Endodermal cell (in vitro differentiated cells): ENCODE measurements at places on chromosomes 13 and 19.

DNA sequence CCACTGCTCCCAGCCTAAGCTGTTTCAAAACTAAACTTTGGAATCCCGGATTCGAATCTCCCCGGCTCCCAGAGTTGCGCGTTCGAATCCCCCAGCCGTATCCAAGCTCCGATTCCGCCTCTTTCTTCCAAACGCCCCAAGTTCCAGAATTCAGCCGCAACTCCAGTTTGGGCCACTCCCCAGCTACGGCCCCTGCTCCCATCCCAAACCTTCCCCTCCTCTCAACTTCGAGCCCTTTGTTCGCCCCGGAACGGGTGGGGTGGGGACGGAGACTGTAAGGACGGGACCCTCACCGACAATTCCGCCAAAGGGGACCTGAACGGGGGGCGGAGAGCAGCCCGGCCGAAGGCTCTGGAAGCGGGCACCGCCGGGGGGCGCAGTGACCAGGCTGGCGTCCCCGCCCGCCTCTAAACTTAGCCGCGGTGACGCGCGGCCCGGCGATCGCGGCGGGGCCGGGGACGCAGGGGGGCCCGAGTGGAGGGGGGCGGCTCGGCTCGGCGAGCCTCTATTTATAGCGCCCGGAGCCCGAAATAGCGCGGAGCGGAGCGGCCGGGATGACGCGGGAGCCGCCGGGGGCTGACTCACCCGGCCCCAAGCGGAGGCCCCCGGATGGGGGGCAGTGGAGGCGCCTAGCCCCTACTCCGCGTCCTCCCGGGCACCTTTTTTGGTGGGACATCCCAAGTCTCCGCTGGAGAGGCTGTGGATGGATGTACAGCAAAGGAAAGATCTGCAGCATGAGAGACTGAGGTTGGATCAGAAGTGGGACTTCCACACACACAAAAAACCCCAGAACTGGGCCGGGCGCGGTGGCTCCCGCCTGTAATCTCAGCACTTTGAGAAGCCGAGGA is 4.9 kb upstream of the ERCC1 start:
- DNase-seq = peak; percentile 88

GRCh38 chr19:29428071-29428470 is 97.7 kb upstream of the VSTM2B start:
- DNase-seq = no peak

- peak; percentile 31 for DNase-seq
Measured at GRCh38 chr19:39918183-39918651, 16.2 kb downstream of the FCGBP start.

- peak; percentile 84 for DNase-seq
Measured at GRCh38 chr19:1446713-1447481, 3.0 kb upstream of the APC2 start.

- peak; percentile 97 for DNase-seq
Measured at GRCh38 chr19:56393119-56394012, at the start of gene ZNF582. TSS of gene ZNF582 (minus strand) at chr19:56393534. CDS start at chr19:56391752, 1,782 bp downstream.

- no peak for DNase-seq
Measured at GRCh38 chr13:59442944-59443486, 720.7 kb downstream of the DIAPH3 start.

DNA sequence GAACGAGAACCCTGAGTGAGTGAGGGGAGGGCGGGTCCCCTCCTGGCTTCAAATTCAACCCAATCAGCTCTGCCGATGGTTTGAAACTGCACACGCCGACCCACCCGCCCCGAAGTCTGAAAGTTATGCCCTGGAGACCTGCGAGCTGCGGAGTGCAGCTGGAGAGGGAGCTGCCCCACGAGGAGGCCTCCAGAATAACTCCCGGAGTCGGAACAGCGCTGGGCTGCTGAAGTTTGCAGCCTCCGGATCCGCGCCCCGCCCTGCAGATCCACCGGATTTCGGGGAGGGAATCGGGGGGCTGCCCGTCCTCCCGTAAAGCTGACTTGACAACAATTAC is 7.0 kb downstream of the POU4F1 start:
- no peak for DNase-seq

GRCh38 chr19:46225558-46226004 is 4.0 kb upstream of the IGFL1 start:
- DNase-seq = peak; percentile 60

DNA sequence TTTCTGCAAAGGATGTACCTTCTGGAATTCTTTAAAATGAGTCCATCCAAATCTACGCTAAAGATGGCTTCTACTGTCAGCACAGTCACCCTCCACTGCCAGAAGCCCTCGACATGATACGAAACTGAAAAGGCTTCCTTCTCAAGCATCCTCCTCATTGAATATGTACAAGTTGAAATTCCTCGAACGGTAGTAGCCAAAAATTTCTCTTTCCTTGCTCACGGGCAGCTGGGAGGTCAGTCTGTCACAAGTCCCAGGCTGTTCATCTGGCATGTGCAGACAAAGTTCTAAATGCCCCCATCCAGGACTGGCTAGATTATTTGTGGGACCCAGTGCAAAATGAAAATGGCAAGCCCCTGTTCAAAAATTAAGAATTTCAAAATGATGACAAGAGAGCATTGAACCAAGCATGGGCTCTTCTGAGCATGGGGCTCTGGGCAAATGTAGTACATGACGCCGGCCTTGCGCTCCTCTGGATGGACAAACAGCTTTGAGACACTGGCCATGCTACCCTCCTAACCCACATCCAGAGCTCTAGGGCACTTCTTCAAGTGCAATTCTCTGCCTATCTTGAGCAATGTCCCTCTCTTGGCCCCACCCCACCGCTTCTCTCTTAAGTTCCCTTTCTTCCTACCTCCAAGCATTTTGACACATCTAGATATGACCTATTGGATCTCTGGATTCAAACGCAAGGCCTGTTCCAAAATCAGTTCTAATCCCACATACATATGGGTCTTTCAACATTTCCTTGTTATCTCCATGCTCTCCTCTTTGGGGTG is 78.9 kb upstream of the FLT1 start:
- DNase-seq = no peak

- DNase-seq = no peak
Measured at GRCh38 chr19:5865772-5866171, 4.6 kb downstream of the FUT5 start.
